ENCODE measurements at places on chromosomes 3 and 15. TPM values are rescaled to one million over a fixed set of nuclear protein-coding genes. Genes with fewer than 3 reads are reported as not detected.

DNA sequence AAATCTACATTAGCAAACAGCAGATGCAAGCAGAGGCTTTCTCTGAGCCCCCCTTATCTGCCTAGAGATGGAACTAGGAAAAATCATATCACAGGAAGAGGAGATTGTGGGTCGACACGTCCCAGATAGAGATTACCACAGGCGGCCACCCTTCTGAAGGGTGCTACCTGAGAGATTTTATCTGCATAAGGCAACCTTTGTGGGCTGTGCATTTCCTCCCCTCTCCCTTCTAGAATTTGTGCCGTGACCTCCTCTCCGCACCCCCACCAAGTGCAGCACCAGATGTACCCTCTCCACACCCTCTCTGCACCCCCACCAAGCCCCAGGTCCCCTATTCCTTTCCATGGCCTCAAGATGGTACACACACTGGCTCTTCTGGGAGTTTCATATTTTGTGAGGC, 27.4 kb downstream of the METTL6 start:
- no peak for DNase-seq

GRCh38 chr3:194573680-194574437, 59.4 kb downstream of the TMEM44 start:
- DNase-seq, result no peak

DNA sequence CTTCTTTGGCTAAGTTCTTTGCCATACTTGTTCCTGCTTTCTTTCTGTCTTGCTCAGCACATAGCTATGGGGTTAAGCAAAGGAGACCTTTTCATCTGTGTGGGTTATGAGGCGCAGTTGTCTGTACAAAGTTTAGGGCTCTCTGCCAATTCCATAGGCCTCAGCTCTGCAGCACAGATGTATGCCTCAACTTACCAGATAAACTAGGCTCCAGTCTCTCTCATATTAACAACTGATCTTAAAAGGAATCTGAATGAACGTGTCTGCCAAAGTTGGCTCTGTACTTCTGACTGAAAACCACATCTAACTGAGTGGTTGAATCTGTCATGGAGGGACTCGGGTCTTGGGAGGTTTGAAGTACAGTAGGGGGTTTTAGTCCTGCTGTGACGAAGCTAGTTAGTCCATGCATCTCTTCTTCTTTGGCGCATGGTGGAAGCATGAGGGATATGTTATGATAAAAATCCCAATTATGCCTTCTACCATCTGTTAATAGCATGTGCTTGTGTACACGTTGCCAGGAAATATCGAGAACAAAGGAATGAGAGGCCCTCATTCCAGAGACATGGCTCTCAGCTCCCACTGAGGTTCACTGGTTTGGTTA, 114.6 kb upstream of the TSC22D2 start:
- DNase-seq, result no peak

- DNase-seq, result no peak
Observed at GRCh38 chr3:184815046-184815930, 3.3 kb downstream of the VPS8 start.

- no peak for DNase-seq
Observed at GRCh38 chr3:139928708-139929505, 6.1 kb upstream of the CLSTN2 start.

GRCh38 chr3:197737319-197737649, 580 bp upstream of the RUBCN start:
- DNase-seq, result no peak

GRCh38 chr3:83928391-83928790, 1030.4 kb upstream of the CADM2 start:
- no peak for DNase-seq

GRCh38 chr3:149151843-149152242, 22.4 kb downstream of the HPS3 start:
- no peak for DNase-seq

GRCh38 chr3:27596334-27596841, 112.2 kb upstream of the SLC4A7 start:
- no peak for DNase-seq

Gene SRGAP3
- 6.2 TPM for polyA plus RNA-seq

DNA sequence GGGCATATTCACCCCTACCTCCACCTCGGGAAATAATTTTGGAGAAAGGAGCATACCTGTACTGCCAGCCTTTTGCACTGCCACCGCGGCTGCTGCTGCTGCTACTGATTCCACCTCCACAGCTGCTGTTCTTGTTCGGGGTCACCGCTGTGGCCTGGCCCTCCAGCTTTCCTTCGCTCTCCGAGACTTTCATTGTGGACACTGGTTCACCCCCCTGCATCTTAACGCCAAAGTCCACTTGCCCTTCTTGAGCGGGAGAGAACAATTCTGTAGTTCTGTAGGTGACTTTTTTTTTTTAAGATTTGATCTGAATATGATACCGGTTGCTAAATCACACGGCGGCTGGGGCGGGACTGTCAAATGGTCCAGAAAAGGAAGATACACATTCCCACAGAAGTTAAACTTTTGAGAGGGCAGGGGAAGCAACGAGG, 701 bp downstream of the OSBPL11 start:
- DNase-seq, result no peak

Gene IL5RA
- not detected for polyA plus RNA-seq

Gene NR1I2
- not detected for polyA plus RNA-seq

DNA sequence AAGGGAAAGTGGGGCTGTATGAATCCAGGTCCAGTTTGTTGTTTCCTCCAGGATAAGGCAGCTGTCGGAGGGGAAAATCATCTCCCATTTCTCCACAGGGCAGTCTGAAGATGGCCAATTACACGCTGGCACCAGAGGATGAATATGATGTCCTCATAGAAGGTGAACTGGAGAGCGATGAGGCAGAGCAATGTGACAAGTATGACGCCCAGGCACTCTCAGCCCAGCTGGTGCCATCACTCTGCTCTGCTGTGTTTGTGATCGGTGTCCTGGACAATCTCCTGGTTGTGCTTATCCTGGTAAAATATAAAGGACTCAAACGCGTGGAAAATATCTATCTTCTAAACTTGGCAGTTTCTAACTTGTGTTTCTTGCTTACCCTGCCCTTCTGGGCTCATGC, 911 bp downstream of the CCRL2 start:
- DNase-seq, result no peak

DNA sequence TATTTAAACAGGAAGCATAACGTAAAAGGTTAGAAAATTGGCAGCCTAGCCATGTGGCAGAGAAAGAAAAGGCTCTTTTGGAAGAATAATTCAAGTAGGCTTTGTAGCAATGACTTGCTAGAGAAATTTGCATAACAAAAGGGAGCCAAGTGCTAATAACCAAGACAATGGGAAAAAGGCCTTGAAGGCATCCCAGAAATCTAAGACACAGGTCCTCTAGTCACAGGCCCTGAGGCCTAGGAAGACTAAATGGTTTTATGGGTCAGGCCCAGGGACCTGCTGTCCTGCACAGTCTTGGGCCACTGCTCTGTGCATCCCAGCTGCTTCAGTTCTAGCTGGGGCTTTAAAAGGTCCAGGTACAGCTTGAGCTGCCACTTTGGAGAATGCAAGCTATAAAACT, 78.5 kb downstream of the FGF7 start:
- no peak for DNase-seq

- DNase-seq, result no peak
Observed at GRCh38 chr15:73766598-73766997, 13.4 kb upstream of the INSYN1 start.

- DNase-seq, result no peak
Observed at GRCh38 chr3:161332792-161333191, 38.5 kb downstream of the SPTSSB start.

Gene FBXL22
- polyA plus RNA-seq, result 0.04 TPM

Gene TRIM42
- not detected for polyA plus RNA-seq

Gene SEMA3G
- polyA plus RNA-seq, result 0.14 TPM

- DNase-seq, result no peak
Observed at GRCh38 chr3:58737644-58738043, 71.1 kb upstream of the FAM3D start.

DNA sequence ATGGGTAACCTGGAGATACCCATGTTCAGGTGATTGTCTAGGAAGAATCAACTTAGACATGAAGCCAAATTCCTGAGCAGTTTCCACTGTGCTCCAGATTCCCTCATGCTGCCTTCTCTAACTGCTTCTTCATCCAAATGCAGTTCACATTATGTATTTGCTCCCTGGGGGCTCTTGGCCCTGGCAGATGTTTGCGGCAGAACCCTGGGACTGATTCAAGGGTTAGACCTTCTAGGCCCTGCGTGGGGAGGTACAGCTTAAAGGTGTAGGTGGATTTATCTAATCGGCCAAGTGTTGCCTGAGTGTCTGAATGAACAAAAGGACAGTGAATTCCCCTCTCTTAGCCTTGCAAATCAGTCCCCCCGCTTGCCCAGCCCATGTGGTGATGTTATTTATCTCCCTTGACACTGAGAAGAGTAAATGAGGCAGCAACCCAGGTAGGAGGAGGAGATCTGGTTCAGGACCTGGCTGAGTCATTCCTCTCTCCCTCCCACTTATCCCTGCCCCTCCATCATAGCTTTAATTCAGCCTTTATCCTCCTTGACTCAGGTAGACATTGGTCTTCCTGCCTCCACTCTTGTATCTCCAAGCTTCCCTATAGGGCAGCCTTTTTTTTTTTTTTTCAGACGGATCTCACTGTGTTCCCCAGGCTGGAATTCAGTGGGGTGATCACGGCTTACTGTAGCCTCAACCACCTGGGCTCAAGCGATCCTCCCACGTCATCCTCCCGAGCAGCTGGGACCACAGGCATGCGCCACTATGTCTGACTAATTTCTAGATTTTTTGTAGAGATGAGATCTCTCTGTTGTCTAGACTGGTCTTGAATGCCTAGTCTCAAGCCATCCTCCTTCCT, 54.8 kb downstream of the MAGEF1 start:
- DNase-seq, result peak; percentile 98

- DNase-seq, result peak; percentile 21
Observed at GRCh38 chr3:72938471-72939265, 50.8 kb downstream of the GXYLT2 start.

- no peak for DNase-seq
Observed at GRCh38 chr3:64321747-64322146, 96.5 kb upstream of the PRICKLE2 start.

- DNase-seq, result no peak
Observed at GRCh38 chr15:88907111-88907510, 6.1 kb downstream of the MFGE8 start.

DNA sequence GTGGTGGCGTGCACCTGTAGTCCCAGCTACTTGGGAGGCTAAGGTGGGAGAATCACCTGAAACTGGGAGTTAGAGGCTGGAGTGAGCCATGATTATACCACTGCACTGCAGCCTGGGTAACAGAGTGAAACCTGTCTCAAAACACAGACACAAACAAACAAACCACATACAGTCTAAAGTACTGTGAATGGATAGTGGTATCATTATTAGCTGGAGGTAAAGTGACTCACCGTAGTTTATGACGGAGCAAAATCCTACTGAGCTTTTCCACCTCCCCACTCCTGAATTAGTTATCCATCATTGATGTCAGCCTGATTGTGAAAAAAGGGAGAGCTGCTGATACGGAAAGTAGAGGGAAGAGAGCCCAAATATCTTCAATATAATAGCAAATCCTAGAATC, 3.2 kb upstream of the CNOT10 start:
- DNase-seq, result no peak

GRCh38 chr15:91871837-91872236, 18.3 kb downstream of the SLCO3A1 start:
- no peak for DNase-seq

- DNase-seq, result no peak
Observed at GRCh38 chr15:47741082-47741481, 23.8 kb downstream of the SEMA6D start.

GRCh38 chr3:162328649-162329048, 832.0 kb downstream of the OTOL1 start:
- DNase-seq, result no peak

GRCh38 chr15:52673312-52673711, 5.9 kb downstream of the ATOSA start:
- no peak for DNase-seq

GRCh38 chr3:106255870-106256248, 387.0 kb upstream of the CBLB start:
- no peak for DNase-seq

DNA sequence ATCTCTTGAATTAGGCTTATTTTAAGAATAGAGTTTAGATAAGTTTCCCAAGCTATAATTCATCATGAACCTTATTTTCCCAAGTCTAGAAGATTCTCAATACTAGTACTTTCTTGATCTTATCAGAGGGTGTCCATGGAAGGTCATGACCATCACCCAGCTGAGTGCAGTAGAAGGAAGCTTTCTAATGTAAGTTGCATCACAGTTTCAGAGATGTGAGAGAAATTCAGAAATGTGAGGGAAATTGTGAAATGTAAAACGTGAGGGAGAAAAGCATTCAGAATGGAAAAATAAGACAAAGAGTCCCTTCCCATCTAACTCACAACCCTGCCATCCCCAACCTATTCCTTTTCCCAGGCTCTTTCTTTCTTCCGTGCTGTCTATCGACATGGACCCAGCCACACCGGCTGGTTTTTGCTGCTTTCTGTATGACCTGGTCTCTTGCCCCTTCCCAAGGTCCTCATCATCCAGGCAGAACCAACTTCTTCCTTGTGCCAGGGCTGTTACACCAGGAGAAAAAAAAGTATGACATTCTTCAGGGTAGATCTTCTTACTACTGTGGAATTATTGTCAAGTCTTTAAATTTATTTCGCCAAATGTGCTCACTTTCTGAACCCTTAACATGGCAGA, 6.7 kb downstream of the CAPN3 start:
- no peak for DNase-seq

DNA sequence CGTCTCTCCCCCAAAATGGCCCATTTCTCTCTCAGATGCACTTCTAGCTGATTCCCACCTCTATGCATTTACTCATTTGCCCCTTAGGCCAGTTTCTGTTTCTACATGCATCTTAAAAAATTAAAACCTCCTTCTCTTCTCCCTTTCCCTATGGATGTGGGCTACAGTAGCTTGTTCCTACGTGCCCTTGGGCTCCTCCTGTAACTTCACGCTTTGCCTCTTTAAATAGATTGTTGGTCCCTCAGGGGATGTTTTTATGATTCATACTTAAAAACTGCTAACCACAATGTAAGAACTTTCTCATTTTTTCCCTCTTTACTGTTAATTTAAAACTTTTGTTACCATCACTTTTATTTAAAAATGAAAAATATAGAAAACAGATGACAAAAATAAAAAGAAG, 185.6 kb upstream of the MRPL3 start:
- DNase-seq, result peak; percentile 19

DNA sequence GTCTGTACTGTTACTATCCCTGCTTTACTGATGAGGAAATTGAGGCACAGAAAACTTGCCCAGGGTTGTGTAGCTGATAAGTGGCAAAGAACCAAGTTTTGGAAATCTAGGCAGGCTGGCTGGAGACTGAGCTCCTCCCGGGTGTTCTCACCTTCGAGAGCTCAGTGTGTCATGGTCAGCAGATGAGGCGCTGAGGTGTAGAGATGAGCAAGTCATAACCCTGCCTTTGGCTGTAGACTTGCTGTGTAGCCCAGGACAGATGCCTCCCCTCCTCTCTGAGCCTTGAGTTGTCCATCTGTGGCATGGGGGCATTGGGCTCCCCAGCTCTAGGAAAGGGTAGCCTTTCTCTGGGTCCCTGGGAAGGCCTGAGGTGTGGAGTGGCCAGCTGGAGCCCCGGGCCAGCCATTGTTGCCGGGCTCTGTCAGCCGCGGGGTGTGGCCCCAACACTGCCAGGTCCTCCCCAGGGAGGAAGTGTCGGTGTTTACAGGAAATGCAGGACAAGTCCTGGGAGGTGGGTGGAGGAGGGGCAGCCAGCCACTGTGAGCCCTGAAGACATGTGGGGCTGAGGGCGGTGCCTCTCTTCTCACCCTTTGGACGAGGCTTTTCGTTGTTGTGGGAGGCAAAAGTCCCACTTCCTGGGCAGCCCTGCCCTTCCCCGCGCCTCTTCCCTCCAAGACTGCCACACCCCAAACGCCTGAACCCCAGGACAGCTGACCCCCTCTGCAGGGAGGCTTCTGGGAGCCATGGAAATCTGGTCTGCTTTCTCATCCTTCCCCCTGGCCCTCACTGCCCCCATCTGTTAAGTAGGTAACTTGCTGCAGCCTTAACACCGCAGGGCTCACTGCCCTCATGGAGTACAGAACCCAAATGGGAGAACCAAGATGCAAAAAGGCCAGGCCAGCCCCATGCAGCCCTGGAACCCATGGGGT, 29.1 kb downstream of the FGD5 start:
- no peak for DNase-seq
